Activated T-cell treated with anti-CD3 and anti-CD28 coated beads, Interleukin-2, amount 50 U/mL, for 4 hours (primary cell): ENCODE measurements at places on chromosomes 4 and X. TPM values are rescaled to one million over a fixed set of nuclear protein-coding genes. Genes with fewer than 3 reads are reported as not detected.

Gene RBM3
- total RNA-seq: 459 TPM

Gene PIGA
- total RNA-seq: 17.0 TPM

Gene PRDM8
- 2.9 TPM for total RNA-seq

Gene AASDH
- 6.5 TPM for total RNA-seq
